ENCODE measurements at places on chromosomes 1 and 21.

GRCh38 chr1:222326006-222326709 lies 221.7 kb downstream of the HHIPL2 start:
- no peak for DNase-seq

DNA sequence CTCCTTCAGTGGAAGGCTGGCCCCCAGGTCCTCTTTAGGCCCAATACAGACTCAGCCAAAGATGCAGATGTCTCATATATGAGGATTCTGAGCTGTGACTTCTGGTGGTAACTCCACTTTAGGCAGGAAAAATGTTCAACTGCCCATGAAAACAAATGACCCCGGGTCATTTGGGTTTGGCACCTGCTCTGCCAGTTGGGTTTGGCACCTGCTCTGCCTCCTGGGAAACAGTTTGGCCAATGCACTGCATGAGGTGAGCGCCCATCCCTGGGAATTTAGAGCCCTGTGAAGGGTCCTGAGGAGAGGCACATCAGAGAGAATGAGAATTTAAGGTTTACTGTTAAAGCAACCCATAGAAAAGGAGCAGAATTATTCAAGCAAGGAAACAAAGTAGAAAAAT lies 45.3 kb downstream of the B3GALT5 start:
- no peak for DNase-seq

DNA sequence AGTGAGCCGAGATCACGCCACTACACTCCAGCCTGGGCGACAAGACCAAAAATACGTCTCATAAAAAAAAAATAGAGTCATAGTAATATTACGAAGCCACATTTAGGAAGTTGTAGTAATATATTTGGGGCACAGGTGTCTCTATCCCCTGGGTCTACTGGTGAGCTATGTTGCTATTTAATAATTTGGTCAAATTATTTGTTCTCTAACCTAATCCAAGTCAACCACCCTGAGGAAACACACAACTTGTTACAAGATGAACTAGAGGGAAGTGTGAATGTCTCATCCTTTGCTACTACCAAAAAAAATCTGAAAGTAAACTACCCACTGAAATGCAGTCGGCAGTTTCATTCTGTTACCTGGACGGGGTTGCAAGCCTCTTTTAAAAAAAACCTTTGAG lies 35.3 kb downstream of the RGS8 start:
- DNase-seq: no peak

GRCh38 chr1:160629286-160630210 lies 17.3 kb downstream of the SLAMF1 start:
- DNase-seq: no peak

DNA sequence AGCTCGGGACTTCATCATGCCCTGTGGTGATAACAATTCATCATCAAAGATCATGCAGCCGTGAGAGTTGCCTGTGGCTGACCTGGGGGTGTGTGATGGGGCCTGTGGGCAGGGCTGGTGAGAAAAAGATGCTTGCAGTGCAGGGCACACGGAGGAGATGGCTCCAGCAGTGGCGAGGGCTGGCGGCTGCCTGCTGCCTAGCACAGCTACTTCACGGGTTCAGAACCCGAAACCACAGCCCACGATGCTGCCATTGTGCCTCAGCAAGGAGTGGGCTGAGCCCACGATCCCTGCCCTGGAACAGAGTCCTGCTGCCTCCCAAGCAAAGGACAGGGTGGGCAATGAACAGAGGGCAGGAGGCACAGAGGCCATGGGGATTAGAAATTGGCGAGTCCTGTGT lies 631 bp upstream of the KRTAP10-9 start:
- no peak for DNase-seq

DNA sequence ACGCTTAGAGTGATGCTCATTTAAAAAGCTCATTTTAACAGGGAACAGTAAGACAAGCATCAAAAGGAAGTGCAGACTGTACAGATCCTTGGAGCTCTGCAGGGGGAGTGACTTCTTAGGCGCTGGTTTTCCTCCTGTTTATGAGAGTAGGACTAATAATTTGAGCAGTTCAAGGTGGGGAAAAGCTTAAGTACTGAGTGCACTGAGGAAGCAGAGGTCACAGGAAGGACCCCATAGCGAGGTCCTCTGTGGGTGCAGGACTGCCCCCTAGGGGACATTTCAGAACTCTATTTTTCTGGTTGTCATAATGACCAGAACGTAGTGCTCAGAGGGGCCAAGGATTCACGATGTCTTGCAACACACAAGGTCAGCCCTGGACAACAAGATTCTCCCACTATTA lies 112.1 kb downstream of the HLCS start:
- no peak for DNase-seq

GRCh38 chr1:41293779-41294178 lies 51.7 kb upstream of the SCMH1 start:
- DNase-seq: no peak

- DNase-seq: no peak
Observed at GRCh38 chr1:184419350-184420161, 32.7 kb downstream of the C1orf21 start.

DNA sequence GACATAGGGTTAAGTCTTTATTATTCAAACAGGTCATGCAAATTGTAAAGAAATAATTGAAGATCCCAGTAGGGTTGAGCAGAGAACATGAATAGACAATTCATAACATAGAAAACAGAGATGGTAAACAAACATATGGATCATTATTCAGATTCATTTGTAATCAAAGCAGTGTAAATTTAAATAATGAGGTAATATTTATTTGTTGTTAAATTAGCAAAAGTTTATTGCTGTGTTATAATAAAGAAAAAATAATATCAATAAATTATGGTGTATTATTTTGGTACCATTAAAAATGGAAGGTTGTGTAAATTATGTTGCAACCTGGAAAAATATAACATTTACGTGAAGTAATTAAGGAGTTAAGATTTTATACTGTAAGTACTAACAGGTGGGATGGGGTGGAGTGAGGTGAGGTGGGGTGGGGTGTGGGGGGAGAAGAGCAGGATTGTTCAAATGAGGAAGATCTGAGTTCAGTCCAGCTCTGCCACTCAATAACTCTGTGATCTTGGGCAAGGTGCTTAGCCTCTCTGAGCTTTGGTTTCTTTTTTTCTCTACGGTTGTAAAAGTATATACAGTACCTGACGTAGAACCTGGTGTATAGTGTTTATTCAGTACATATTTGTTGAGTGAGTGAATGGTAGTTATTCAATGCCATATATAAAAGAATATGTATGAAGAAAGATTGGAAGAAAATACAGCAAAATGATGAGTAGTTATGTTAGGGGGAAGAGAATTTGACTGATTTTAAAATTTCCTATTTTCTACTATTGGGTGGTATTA lies 140.3 kb upstream of the KIF26B start:
- DNase-seq: no peak

- no peak for DNase-seq
Observed at GRCh38 chr1:223641523-223642039, 23.9 kb downstream of the CAPN8 start.

GRCh38 chr1:42998386-42998785 lies 39.7 kb upstream of the SLC2A1 start:
- DNase-seq: no peak

GRCh38 chr1:196655071-196655470 lies 3.2 kb downstream of the CFH start:
- no peak for DNase-seq

DNA sequence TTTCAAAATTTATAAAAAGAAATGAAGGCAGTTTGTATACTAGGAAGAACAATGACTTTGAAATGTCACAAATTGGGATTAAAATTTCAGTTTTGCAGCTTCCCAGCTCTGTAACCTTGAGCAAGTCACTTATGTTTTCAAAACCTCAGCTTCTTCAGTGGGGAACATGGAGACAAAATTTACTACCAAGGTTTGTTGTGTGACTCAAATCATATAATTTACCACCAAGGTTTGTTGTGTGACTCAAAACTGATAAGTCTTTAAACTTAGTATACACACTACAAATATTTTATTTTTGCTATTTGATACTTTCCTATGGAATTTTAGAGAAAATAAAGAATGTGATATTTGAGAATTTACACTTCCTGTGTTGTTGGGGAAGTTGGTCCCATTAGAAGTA lies 219.9 kb downstream of the KCTD3 start:
- no peak for DNase-seq

GRCh38 chr1:116710420-116711262 lies 43.1 kb upstream of the IGSF3 start:
- no peak for DNase-seq

DNA sequence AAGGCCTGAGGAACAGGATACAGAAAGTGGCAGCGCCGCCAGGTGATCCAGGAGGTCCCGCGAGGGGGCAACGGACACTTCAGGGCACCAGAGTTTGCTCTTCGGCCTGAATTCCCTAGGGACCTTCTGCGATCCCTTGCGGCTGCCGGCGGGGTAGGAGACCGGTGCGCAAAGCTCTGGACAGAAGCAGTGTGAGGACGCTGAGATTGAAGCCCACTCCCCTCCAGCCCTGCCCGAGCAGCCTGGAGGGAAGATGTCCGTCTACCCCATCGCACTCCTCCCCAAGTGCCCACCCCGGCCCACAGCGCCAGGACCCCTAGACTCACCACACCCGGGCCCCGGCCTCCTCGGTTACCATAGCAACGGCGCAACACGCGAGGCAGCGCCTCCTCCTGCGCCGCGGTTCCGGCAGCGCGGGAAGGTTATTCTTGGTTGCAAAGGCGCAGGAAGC lies at the start of gene ANKRD45:
TSS of gene ANKRD45 (minus strand) at position 361 of the 451 bp plus-strand sequence. CDS start 10,433 bp downstream, outside the sequence.
- DNase-seq: no peak

- DNase-seq: no peak
Observed at GRCh38 chr1:8133190-8133589, 107.1 kb upstream of the ERRFI1 start.

DNA sequence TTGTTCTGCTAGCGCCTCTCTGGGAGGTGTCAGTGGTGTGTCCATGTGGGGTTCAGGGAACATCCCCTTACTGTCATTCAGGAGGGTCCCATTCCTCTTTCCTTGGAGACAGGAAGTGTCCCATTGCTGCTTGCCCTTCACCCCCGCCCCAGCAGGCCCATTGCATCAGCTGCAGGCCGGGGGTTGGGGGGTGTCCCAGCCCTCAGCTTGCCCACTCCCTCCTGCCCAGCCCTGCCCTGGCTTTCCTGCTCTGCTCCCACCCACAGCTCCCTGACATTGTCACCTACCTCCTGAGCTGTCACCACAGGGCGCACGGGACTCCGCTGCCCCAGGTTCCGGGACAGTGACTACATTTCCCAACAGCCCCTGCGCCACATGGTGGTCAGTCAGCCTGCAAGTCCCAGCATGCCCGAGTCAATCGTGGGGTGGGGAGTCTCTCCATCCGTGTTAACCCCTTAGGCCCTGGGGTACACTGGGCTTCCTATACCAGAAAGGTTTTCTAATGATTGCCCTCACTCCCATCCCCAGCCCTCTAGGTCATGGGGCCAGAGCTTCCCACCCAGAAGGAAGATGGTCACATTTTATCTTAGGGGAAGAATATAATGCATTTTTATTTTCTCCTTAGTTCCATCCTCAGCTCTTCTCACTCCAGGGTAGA lies at the start of gene INPP5B:
TSS of gene INPP5B (minus strand) at position 351 of the 658 bp plus-strand sequence. CDS start 745 bp downstream, outside the sequence.
- DNase-seq: peak; percentile 45
